ENCODE measurements at places on chromosomes 1 and 21.

- DNase-seq = no peak
Observed at GRCh38 chr1:24465099-24465498, 37.5 kb upstream of the RCAN3 start.

- no peak for DNase-seq
Observed at GRCh38 chr1:205687242-205687641, 6.9 kb upstream of the SLC45A3 start.

DNA sequence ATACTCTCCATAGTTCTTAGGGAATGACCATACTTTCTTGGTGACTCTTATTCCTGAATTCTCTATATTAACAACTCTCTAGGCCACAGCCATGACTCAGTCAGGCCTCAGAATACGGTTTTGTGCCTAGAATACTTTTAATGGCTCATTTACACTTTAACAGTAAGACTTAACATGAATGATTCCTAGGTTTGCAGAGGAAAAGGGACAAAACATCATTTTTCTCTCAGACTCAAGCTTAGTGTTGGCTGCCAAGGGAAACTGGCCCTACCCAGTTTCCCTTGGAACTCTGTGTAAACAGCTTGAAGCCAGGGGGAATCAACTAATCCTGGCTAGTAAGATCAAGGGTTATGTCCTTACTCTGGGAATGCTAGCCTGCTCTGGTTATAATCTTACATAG is 164.9 kb upstream of the PKN2 start:
- no peak for DNase-seq

DNA sequence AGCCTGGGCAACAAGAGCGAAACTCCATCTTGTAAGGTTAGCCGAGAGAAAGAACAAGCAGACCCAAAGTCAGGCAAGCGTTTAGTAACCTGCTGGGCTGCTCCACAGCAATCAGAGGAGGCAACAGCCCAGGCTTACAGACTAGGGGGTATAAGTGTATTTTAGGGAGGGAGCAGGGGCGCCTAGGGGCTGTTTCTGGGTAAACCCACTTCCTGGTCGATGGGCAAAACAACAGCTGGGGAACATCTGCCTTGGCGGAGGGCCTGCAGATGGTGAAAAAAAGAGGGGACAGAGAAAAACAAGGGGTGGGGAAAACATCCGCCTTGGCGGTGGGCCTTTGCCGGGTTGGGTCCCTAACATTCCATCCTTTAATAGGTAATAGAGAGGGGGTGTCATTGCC is 5.2 kb downstream of the TAS1R1 start:
- DNase-seq = no peak

DNA sequence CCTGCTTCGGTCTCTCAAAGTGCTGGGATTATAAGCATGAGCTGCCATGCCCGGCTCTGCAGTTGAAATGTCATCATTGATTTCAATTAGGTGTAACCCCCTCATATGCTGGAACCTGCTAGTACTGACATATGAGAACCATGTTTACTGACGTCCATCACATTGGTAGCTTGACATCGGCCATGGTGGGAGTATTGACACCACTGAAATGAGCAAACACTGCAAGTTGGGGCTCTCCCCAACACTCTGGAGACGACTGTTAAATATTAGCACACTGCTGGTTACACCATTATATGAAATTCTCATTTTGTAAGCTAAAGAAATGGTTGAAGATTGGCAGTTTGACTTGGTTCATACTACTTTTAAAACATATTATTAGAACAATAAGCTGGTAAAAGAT is 63.7 kb downstream of the CNST start:
- DNase-seq = no peak

GRCh38 chr1:177255411-177255810 is 84.7 kb downstream of the BRINP2 start:
- no peak for DNase-seq
